ENCODE measurements at places on chromosomes 11 and 22.

DNA sequence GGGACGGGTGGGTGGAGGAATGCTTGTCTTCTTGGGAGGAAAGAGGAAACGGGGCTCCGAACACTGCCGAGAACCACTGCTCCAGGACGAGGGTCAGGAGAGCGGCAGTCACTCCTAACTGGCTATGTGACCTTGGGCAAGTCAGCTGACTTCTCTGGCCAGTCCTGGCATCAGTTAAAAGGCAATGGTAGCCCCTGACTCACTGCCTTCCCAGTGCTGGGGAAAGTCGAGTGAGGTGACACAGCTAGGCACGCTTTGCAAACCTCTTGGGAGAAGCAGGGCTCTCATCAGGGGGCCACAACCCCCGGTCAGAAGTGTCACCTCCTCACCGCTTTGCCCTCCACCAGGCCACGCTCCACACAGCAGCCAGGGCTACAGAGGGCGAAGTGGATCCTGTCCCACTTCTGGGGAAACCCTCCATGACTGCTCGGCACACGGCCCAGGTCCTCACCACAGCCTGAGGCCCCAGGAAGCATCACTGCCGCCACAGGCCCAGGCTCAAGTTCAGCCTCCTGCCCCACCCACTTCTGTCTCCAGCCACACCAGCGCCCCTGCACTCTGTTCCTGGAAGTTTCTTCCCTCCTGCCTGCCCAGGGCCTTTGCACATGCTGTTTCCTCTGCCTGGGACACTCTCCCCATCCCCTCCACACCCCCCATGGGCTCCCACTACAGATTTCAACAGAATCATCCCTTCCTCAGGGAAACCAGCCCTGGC lies 16.3 kb downstream of the IL2RB start:
- DNase-seq, result no peak

DNA sequence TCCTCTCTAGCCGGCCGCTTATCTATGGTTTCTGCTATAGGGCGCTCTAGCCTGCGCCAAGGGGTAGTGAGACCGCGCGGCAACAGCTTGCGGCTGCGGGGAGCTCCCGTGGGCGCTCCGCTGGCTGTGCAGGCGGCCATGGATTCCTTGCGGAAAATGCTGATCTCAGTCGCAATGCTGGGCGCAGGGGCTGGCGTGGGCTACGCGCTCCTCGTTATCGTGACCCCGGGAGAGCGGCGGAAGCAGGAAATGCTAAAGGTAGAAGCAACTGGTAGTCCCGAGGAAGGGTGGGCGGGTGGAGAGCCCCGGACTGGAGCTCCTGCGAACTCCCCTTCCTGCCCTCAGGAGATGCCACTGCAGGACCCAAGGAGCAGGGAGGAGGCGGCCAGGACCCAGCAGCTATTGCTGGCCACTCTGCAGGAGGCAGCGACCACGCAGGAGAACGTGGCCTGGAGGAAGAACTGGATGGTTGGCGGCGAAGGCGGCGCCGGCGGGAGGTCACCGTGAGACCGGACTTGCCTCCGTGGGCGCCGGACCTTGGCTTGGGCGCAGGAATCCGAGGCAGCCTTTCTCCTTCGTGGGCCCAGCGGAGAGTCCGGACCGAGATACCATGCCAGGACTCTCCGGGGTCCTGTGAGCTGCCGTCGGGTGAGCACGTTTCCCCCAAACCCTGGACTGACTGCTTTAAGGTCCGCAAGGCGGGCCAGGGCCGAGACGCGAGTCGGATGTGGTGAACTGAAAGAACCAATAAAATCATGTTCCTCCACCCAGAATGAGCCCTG lies at the start of the genes LBHD1 and UQCC3:
LBHD1 (minus strand) TSS at position 660 of the 782 bp plus-strand sequence. CDS start 2,236 bp downstream, outside the sequence.
UQCC3 (plus strand) TSS at position 66 of the 782 bp plus-strand sequence; CDS start at position 139, 73 bp downstream.
- DNase-seq, result peak; percentile 89

DNA sequence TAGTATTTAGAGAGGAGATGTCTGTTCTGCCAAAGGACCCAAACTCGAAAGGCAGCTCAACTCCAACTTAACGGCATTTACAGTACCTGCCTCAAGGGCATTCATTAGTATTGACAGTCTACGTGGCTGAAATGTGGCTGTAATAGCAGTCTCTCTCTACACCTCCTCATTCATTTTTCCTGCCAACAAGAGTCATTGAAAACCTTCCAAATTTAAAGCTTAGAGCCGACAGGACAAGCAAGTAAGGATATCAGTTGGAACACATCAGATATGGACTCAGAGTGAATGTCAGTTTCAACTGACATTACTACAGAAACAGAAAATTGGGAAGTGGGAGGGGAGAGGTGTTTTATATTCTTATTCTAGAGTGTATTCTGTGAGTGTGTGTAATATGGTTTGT lies 253.1 kb downstream of the CADM1 start:
- no peak for DNase-seq

- no peak for DNase-seq
These were observed 53.8 kb upstream of the ME3 start for GRCh38 chr11:86726118-86726753.

DNA sequence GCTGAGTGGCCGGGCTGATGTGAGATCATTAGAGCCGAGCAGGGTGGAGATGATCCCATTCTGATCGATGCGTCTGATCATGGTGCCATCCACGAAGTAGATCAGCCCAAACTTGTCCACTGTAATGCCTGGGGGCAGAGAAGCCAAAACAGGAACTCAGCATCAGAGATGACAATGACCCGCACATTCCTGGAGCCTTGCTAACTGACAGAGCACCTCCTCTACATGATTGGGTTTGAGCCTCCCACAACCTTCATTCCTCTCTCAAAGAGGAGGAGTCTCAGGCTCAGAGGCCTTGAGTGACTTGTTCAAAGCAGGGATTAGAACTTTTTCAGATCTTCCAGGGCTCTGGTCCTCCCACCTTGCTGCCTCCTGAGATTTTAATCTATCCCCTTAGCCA lies 133.7 kb upstream of the NARS2 start:
- peak; percentile 20 for DNase-seq

- no peak for DNase-seq
These were observed 21.7 kb upstream of the ANKK1 start for GRCh38 chr11:113365895-113366294.

DNA sequence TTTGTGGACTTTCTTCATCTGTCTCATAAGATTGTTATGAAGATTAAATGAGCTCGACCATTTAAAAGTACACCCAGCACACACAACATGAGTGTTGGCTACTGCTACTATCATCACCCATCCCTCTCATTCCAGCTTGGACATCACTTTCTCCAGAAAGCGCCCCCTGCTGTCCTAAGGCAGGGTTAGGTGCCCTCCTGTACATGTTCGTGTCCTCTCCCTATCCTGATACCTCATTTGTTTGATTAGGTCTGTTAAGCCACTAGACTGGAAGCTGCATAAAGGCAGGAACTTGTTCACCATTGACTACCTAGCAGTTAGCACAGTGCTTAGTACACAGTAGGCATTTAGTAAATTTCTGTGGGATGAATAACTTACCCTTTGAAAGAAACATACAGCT lies 85.5 kb downstream of the ENTHD1 start:
- DNase-seq, result no peak

DNA sequence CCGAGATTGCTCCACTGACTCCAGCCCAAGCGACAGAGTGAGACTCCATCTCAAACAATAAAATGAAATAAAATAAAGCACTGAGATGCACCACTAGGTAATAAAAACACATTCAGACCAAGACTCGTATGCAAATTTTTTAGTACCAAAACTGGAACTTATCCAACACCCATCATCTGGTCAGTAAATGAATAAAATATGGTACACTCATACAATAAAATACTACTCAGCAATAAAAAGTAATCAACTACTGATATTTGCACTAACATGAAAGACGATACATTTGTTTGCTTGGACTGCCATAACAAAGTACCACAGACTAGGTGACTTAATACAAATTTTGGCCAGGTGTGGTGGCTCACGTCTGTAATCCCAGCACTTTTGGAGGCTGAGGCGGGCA lies 17.8 kb upstream of the POLD3 start:
- DNase-seq, result no peak

- peak; percentile 47 for DNase-seq
These were observed 26.6 kb downstream of the PHLDB1 start for GRCh38 chr11:118633979-118634378.

GRCh38 chr22:37747080-37747714 lies 50.3 kb downstream of the TRIOBP start:
- peak; percentile 43 for DNase-seq

GRCh38 chr22:30386960-30387827 lies at the start of gene RNF215:
Gene RNF215, minus strand, starts transcription at chr22:30387411. Its CDS starts 98 bp downstream, at chr22:30387313.
- DNase-seq, result peak; percentile 65

- DNase-seq, result no peak
These were observed 317.1 kb downstream of the NTM start for GRCh38 chr11:131687291-131688047.

DNA sequence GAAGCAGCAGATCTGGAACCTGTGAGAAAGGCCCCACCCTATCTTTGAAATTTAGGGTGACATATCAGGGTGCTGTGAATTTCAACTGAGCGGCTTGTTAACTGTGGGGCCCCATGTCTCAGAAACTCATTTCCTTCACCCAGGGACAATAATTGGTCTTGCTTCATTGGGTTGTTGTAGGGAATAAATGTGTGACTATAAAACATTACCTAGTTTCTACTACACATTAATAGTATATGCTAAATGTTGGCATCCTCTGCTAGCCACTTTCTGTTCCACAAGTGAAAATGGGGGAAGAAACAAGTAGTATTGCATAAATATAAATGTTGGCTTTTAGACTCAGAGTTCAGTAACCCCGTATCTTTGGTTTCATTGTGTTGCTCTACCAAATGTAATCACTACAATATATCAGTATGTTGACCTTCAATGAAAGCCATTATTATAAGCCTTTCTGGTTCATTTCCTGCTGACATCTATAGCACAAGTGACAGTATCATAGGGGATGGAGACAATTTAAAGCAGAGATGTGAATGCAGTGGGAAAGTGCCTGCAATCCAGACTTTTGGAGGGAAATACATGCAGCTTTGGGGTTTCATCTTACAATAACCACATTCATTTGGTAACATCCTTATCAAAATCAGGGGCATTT lies 905.5 kb upstream of the RAG2 start:
- no peak for DNase-seq

- DNase-seq, result no peak
These were observed 18.7 kb downstream of the SYNGR1 start for GRCh38 chr22:39368461-39368911.

DNA sequence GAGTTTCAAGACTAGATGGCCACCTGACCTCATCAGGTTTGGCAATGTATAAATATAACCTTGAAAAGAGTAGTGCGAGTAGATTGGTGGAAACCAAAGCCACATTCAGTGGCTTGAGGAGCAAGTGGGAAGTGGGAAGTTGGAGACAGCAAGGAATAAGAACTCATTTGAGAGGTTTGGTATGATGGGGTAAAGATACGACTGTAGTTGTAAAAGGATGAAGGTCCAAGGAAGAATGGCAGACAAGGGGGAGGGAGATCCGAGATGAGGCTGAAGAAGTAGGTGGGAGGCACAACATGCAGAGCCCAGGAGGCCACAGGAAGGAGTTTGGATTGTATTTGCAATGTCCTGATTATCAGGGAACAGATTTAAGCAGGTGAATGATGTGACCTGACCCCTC lies 20.8 kb downstream of the RASSF10 start:
- DNase-seq, result no peak

- DNase-seq, result no peak
These were observed 152.5 kb downstream of the FBXO7 start for GRCh38 chr22:32627091-32627490.

DNA sequence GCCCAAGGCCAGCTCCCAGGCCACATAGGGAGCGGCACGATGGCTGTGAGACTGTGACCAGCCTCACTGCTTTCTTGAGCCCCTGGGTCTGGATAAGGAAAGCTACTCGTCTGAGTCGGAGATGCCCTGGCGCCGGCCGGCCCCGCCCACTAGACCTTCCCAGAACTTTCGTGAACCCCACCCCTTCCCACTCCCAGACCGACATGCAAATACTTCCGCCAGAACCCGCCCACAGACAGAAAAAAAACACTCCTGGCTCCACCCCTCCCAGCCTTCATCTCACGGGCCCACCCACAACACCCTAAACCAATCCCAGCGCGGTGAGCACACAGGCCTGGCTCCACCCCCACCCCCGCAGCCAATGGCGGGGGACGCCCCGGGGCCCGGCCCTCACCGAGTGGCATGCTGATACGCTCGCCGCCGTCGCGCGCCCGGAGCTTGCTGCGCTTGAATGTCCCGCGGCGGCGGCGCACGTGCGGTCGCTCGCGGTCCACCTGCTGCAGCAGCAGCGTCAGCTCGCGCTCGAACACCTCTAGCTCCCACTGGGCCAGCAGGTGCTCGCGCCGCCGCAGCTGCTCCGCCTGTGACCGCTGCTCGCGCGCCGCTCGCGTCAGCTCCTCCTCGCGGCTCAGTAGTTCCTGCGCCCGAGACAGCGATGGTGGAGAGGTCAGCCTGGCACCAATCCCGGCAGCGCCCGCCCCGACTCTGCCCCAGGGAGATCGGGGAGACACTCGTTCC lies 7.0 kb downstream of the MAP3K11 start:
- peak; percentile 94 for DNase-seq

GRCh38 chr11:133266986-133267385 lies 265.3 kb downstream of the OPCML start:
- no peak for DNase-seq

GRCh38 chr22:49971232-49972162 lies 10.9 kb downstream of the PIM3 start:
- DNase-seq, result peak; percentile 51

- no peak for DNase-seq
These were observed 1.1 kb upstream of the SAMM50 start for GRCh38 chr22:43953988-43954785.

DNA sequence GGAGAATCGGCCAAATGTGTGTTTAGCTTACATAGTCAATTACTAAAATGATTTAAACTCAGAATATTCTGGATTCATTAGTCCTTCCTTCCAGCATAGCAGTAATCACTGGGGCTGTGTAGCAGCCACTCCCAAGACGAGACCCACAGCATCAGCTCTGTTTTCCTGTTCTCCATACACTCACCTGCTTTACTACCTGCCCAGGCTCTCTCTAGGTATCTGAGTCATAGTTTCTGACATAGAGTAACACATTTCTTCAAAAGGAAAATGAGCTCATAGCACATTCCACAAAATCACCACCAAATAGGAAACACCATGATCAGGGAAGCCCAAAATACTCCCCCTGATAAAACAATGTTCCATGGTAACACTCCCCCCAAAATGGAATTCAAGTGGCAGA lies 22.9 kb downstream of the MORC2 start:
- no peak for DNase-seq

GRCh38 chr22:38196791-38197419 lies 4.9 kb upstream of the MAFF start:
- DNase-seq, result no peak

- peak; percentile 92 for DNase-seq
These were observed 7.4 kb downstream of the MED15 start for GRCh38 chr22:20514658-20515406.

DNA sequence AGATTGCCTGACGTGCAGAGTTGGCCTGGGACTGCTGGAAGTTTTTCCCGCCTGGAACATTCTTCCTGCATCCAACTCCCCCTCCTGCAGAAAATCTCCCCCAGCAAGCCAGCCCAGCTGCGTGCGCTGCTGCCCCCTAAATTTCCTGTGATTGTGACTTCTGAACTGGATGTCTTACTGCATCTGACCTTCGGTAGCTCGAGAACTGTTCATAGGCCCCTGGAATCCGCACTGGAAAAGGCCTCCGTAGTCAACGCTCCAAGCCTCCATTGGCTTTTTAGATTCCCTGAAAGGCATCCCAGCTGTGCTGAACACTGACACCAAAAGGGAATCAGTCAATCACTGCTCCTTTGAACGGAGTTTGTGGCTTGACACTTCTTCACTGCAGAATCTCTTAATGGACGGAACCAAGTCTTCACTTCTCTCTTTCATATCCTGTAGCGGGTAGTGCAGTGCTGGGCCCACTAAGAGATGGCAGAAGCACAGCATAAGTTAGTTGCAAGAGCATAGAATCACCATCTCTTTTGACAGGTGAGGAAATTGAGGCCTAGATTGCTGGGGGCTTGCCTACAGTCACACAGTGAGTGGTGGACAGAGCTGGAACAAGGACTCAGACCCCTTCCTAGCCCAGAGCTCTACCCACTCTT lies 14.2 kb upstream of the RASD2 start:
- DNase-seq, result no peak
